ENCODE measurements at places on chromosomes 6 and 20.

GRCh38 chr6:151869345-151869744 lies 61.9 kb downstream of the ESR1 start:
- no peak for DNase-seq

- DNase-seq: no peak
These were observed 66.6 kb downstream of the FAM83B start for GRCh38 chr6:54913211-54913610.

DNA sequence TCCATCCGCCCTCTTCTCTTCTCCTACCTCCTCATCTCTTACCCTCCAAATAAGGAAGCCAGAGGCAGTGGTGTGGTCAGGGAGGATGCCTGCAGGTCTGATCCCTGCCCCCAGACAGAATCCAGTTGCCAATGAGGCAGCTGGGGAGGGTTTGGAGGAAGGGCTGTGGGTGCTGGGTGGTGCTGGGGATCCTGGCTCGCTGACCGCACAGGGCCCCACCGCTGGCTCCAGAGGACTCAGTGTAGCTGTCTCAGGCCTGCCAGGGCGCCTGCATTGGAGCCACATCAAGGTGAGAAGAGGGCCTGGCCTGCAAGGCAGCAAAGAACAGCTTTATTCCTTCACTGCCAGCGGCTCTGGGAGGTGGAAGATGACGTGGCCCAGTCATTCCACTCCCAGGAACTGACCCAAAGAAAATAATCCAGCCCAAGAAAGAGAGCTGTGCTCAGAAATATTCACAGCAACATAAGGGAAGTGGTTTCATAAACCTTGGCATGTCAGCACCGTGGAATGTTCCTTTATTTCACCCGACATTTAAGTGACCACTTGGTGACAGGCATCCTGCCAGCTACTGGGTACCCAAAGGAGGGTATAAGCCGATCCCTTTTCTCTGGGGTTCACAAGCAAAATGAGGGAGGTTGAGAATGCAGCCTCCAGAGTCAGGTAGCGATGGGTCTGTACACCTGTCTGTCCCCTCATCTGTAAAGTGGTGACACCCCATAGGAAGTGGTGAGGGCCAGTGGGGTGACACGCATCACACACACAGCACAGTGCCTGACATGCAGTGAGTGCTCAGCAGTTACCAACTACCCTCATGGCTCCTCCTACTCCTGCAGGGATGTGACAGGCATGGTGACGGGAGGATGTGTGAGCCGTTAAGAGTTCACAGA lies 125.1 kb downstream of the SNX5 start:
- DNase-seq: no peak

GRCh38 chr6:160226118-160226591 lies 32.5 kb downstream of the SLC22A2 start:
- DNase-seq: no peak

GRCh38 chr20:57663241-57663640 lies 43.0 kb upstream of the ZBP1 start:
- DNase-seq: no peak

DNA sequence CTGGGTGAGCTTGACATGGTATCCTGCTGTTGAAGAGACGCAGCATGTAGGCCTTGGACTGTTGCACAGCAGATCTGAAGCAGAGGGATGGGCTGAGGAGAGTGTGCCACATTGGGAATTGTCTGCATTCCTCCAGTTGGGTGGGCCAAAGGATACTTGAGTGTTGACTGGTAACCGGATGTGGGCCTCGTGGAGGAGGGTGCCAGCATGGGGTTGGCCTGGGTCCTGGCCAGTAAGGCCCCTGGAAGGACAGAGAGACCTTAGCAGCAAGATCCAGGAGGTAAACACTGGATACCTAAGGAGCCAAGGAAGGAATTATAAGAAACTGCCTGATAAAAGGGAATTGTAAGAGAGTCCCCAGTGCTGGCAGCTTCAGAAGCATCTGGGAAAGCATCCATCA lies 76.9 kb downstream of the FIG4 start:
- DNase-seq: no peak

DNA sequence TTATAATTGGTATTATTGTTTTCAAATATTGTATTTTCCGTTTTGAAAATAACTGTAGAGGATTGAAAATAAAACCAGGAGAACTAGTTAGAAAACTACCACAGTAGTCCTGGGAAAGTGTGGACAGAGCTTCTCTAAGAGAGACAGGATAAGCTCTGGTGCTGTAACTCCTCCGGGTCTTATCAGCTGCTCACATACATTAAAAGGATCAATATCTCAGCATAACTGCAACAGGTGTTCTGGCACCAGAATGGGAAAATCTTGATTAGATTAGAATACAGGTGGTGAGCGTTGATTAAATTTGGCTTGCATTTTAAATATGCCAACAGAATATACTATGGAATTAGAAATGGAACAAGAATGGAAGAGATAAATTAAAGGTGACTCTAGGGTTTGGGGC lies 1138.9 kb upstream of the ADGRB3 start:
- no peak for DNase-seq

GRCh38 chr6:52517502-52518278 lies 59.2 kb downstream of the TRAM2 start:
- DNase-seq: no peak

DNA sequence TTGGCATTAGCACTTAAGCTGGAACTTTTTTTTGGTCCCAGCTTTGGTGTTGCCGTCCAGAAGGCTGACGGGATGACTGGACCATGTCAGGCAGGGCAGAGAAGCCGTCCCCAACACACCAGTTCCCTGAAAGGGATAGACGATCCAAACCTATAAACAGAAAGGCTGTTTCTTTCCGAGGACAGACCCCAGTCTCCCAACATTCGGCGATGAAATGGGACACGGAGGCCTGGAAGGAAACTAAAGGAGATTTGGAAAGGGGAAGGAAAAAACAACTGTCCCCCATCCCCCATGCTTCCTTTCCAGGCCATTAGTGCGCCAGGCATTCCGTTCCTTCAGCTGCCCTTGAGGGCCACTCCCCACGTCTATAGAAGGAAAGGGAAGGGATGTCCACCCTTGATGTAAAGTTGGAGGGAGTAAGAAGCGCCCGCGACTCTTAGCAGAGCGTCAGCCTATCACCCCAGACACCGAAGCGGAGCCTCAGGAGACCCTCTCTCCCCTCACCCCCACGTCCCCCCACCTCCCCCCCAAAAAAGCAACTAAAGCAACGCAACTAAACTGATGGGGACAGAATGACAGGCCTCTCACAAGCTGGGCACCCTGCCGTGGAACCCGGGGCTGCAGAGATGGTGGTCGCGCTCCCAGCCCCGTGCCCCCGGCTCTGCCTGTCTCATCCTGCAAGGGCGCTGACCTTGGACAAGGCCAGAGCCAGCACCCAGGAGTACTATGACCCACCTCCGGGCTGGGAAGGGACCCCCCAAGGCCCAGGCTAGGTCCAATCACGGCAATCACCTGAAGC lies 638 bp downstream of the BLCAP start:
- peak; percentile 7 for DNase-seq

DNA sequence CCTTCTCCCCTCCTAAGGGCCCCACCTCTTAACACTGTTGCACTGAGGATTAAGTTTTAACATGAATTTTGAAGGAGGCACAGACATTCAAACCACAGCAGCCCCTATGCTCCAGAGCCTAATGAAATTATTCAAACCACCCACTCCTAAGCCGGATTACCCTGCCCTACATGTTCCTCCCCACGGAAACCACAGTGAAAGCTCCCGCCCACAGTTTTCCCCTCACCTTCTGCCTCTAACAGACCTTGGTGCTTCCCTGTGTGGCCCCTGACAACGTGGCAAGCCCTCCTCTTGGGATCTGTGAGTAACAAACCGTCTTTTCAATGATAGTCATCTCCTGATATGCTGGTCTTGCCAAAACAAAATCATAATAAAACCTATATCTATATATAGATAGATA lies 74.8 kb downstream of the RIN2 start:
- DNase-seq: no peak

DNA sequence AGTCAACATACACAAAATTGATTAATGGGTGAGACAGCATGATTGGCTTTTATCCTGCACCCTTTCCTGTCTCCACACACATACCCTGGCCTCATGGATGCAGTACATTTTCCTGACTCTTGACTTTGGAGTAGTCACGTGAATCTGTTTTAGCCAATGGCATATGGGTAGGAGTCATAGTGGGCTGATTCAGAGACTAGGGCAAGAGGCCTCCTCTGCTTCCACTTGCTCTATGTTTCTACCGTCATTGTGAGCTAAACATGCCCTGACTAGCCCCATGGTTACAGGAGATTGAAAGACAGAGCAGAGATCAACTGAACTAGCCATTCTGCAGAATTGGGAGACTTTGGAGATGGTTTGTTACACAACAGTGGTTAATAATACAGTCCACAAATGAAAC lies 850.0 kb downstream of the DHX35 start:
- DNase-seq: no peak

- DNase-seq: no peak
These were observed 513.7 kb upstream of the SULF2 start for GRCh38 chr20:48298851-48299484.

DNA sequence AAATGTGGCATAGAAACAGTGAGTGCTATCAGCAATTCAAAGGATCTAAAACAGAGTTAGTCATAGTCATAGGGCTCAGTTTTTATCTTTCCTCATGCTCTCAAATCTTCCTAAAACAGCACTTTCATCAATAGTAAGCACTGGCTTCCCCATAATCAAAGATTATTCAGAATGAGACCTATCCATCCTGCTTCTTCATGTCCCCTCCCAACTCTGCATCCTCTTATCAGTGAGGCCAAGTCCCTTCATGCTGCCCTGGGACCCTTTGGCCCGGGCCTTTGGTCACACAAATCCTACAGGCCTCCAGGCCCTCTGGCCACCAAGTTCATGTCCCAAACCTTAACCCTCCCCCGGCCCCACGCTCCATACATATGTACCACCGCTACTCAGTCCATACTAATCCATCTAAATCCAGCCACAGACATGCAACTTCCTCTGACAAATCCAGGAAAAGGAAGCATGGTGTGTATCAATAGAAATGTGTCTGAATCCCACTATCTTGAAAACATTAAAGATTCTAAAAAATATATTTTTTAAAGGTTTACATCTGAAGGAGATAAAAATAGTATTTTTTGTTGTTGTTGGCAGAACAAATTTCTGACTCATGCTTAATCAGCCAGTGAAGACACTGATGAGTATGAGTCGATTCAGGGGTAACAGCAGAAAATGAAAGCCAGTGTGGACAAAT lies 143.5 kb downstream of the PDE7B start:
- DNase-seq: no peak

DNA sequence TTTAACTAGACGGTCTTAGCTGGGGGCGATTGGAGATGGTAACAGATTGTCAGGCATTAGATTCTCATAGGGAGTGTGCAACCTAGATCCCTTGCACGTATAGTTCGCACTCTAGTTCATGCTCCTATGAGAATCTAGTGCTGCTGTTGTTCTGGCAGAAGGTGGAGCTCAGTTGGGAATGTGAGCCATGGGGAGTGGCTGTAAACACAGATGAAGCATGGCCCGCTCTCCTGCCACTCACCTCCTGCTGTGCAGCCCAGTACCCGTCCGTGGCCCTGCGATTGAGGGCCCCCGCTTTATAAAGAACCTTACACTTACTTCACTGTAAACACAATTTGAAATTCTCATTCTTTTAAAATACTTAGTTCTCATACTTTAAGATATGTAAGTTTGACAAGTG lies 339.4 kb downstream of the CDH26 start:
- no peak for DNase-seq

- no peak for DNase-seq
These were observed 29.3 kb upstream of the IGF2R start for GRCh38 chr6:159939591-159940016.

- DNase-seq: no peak
These were observed 29.2 kb downstream of the FIG4 start for GRCh38 chr6:109720311-109720710.

GRCh38 chr6:130116273-130116672 lies 97.9 kb downstream of the L3MBTL3 start:
- DNase-seq: no peak

DNA sequence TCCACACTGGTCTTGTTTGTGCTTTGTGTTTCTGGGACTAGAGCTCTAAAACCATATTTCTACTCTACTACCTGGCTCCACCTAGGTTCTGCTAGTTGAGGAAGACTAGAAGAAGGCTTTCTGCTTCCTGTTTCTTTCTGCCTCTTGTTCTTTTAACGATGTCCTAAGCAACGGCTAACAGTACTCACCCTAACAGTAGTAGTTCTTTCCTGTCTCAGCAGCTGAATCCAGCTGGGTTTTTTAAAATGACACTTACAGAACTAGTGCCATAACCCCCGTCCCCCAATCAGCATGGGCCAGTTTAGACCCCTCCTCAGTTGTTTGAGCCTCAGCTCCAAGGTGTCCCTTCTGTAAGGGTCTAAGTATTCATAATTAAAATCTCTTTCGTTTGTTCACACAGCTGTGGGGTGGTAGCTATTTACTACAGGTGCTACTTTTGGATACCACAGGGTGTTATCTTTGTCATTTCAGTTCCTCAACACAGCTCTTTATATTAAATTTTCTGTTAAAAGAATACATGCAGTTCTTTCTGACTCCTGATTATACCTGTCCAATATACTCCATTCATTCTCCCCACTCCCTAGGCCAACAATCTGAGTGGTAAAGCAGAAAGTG lies 790.2 kb downstream of the DHX35 start:
- DNase-seq: no peak

GRCh38 chr20:55211481-55211880 lies 736.1 kb downstream of the DOK5 start:
- no peak for DNase-seq

- DNase-seq: no peak
These were observed 35.0 kb downstream of the E2F3 start for GRCh38 chr6:20436719-20437118.

- DNase-seq: no peak
These were observed 149.2 kb downstream of the MOXD1 start for GRCh38 chr6:132252113-132252512.

- no peak for DNase-seq
These were observed 77.4 kb upstream of the CEP162 start for GRCh38 chr6:84304881-84305280.

DNA sequence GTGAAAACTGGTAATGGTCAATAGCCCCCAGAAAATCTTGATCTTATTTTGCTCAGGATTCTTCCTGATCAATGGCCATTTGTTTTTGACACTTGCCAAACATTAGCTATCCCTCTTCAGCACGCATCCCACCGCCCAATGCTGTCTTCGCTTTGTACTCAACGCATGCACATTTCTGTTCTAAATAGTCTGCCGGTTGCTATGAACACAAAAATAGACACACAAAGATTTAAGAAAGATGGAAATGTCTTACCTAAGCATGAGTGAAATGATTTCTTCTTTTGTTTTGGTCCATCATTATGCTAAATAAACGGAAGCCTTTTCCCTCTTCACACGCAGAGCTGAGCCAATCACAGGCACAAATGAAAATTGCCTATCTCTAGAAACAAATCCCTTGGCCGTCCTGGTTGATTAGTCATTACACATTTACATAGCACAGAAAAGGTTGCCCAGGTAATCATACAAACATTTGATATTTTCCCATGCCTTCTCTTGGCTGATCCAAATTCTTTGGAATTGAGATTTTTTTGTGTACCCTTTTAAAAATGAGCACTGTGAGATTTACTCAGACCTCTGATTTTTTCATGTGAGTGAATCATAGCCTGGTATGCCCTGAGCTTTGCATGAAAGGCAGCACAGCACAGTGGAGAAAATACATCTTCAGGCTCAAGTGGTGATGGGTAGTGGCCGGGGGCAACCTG lies 70.5 kb upstream of the FAM184A start:
- DNase-seq: no peak

Data from stimulated activated CD4-positive, alpha-beta T cell treated with anti-CD3 and anti-CD28 coated beads, Interleukin-15, amount 100 ng/mL, for 1 hour (primary cell).